ENCODE measurements at places on chromosomes 16 and 17.

GRCh38 chr16:20937736-20938135 is 37.2 kb downstream of the LYRM1 start:
- DNase-seq, result no peak

- DNase-seq, result no peak
Measured at GRCh38 chr16:17474572-17474971, 3.8 kb upstream of the XYLT1 start.

GRCh38 chr17:49388692-49389513 is 25.8 kb downstream of the PHB1 start:
- DNase-seq, result no peak

DNA sequence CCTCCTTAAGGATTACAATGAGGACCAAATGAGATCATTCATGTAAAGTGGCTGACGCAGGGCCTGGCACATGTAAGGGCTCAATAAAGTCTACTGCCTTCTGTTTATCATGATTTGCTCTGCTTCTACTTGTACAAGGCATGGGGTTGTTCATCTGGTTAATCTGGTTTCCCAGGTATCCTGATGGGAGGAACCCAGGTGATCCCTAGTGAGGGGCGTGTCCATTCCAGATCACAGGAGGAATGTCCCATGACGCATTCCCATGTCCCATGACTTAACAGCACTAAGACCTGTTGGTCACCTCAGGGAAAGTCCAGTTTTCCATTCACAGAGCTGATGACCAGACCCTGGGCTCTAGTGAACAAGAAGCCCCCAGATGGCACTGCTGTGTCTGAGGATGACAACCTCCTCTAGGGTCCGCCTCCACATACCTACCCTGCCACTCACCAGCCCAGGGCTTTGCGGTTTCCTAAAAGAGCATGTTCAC is 11.5 kb upstream of the TPPP3 start:
- no peak for DNase-seq

- DNase-seq, result no peak
Measured at GRCh38 chr17:32625971-32626370, 139.2 kb downstream of the CDK5R1 start.

GRCh38 chr17:48440669-48441068 is 10.7 kb upstream of the SKAP1 start:
- no peak for DNase-seq
